ENCODE measurements at places on chromosomes 1 and 21.

- no peak for DNase-seq
These were observed 42.8 kb downstream of the CAPN9 start for GRCh38 chr1:230790026-230790425.

DNA sequence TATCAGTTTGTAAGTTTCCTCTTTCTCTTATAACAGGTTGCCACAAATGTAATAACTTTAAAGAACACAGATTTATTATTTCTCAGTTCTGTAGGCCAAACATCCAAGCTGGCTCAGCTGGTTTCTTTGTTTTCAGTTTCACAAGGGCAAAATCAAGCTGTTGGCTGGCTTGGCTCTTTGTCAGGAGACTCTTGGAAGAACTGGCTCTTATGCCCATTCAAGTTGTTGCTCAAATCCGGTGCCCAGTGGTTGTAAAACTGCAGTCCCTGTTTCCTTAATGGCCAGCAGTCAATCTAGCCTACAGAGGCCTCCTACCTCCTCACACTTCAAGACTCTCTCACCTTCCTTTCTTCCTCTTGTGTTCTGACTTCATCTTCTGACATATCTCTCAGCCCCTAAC is 1171.0 kb downstream of the MRPL39 start:
- no peak for DNase-seq

DNA sequence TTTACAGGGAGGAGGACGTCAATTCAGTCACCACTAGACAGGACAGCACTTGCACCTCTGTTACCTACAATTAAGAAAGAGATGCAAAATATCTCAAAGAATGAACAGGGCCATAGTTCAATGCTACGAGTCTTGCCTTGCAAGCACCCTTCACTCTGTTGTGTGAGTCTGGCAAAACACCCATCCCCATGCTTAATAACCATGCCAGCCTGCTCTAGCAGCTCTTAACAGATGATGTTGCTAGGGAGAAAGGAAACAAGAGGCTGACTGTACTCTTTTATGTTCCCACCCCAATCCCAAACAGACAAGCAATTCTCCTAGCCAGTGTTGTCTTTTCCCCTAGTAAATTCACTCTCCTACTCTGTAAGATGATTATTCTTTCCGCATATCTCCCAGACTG is 5.3 kb downstream of the CBR1 start:
- DNase-seq = no peak

DNA sequence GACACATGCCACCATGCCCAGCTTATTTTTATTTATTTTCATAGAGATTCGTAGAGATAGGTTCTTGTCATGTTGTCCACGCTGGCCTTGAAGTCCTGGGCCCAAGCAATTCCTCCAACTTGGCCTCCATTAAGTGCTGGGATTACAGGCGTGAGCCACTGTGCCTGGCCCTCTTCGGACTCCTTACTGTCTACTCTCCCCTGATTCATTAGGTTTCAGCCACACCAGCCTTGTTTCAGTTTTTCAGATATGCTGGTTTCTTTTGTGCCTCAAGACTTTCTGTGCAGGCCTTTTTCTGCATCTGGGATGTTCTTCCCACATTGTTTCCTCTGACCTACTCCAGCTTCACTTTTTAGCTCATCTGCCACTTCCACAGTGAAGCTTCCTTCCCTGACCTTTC is 85.4 kb downstream of the CACNA1E start:
- DNase-seq = no peak

- DNase-seq = no peak
These were observed 541.4 kb upstream of the B3GALT2 start for GRCh38 chr1:193727850-193728249.
